ENCODE measurements at places on chromosomes 7 and 10.

DNA sequence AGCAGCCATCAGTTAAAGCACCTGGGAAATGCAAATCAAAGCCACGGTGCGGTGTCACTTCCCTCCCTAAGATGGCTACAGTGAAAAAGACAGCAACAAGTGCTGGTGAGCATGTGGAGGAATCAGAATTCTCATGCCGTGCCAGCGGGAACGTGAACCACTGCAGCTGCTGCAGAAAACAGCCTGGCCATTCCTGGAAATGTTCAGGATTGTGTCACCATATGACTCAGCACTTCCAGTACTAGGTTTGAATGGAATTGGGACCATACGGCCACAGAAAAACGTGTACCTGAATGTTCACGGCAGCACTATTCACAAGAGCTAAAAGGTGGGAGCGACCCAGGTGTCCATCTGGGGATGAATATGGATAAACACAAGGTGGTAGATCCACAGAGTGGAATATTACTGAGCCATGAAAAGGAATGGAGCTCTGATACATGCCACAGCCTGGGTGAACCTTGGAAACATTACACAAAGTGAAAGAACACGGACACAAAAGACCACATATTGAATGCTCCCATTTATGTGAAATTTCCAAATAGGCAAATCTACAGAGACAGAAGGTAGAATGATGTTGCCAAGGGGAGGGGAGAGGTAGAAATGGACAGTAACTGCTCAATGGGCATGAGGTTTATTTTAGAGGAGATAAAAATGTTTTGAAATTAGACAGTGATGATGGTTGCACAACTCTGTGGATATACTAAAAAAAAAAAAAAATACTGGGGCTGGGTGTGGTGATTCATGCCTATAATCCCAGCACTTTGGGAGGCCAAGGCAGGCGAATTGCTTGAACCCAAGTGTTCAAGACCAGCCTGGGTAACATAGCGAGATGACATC lies 61.6 kb downstream of the MICALL2 start:
- no peak for DNase-seq

DNA sequence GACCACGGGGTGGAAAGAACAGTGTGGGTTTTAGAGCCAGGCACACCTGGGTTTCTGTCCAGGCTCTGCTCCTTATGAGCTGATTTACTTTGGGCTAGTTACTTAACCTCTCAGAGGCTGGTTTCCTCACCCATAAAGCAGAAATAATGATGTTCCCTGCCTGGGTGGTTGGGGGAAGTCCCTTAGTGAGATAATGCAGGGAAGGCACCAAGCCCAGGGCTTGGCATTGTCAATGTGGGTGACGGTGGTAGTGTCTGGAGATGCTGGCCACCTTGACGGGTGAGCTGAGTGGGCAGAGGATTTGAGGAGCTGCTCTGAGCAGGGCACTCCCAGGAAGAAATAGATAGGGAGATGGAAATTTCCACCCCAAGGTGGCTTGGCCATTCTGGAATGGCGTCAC lies 65.2 kb downstream of the SH2D4B start:
- no peak for DNase-seq

GRCh38 chr7:144036302-144036885 lies 12.4 kb upstream of the OR2A5 start:
- no peak for DNase-seq

DNA sequence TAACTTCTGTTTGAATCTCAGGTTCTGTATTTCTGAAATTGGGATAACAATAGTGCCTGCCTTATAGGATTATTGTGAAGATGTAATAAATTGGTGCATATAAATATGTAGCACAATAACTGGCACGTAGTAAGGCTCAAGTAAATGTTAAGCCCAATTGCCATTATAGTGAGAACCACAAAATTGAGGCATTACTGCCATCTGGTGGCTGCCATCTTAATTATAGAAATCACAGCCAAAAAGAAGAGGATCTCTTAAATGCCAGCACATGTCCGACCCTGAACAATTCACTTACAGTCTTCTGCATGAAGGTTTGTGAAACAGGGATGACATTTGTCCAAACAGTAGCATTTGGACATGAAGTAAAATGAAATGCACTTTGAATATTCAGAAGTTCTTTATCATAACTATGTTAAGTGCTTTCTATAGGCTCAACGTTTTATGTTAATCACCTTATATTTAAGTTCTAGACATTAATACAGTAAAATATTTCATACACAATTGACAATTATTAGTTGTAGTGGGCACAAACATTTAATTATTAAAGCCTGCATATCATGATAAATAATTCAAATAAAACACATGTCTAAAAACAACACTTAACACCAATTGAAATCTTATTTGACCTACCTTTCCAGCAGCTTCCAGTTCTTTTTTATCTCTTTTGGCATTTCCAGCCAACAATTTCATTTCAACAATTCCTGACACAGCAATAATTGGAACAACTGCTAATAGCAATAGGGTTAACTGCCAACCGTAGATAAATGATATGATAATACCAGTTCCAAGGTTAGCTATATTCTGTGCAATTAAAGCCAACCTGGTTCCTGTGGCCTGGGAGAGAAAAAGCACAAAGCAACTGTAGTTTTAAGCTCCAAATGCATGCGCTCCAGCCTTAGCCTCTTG lies 58.5 kb downstream of the ABCB4 start:
- DNase-seq: peak; percentile 42
